ENCODE measurements at places on chromosomes 4 and X.

DNA sequence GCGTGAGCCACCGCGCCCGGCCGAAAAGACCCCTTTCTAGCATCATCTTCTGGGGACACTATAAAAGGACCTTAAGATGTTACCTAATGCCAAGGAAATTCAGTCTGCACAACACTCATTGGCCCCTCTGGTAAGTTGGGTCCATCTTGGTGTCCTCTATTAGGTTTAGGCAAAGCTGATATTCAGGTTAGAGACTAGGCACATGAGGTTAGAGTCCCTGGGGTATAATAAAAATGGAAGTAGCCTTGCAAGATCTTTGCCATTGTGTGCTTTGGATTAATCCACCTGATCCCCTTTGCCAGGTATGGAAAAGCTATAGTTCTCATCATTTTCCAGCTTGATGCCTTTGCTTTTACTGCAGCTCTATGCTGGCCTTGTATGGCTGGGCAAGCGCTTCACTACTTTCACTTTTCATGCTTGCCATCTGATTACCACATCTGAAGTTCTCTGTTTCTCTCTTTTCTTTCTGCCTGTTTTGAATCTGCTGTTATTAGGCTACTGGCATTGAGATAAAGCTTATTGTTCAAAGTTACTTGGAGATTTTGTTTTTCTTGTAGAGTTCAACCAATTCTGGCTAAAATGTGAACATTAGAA lies 5.4 kb upstream of the ADH4 start:
- no peak for DNase-seq

GRCh38 chrX:150159537-150159936 lies 203.6 kb upstream of the MAMLD1 start:
- no peak for DNase-seq

DNA sequence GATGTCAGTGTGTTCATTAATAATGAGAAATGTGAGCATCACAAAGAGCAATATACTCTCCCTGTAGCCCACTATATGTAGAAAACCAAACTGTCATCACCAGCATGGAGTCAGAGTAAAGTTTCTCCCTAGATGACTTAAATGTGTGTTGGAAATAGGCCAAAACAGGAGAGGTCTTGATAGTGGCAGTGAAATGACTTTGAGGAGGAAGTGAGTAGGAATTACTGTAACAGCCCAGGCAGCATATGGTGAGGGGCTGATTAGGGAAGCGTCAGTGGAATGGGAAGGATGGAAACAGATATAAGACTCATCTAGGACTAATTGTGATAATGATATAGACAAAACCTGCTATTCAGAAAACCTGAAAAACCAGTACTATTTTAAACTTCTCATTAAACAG lies 83.9 kb downstream of the ATXN3L start:
- DNase-seq = no peak

- DNase-seq = no peak
Measured at GRCh38 chrX:111646515-111646914, 34.5 kb upstream of the ALG13 start.

GRCh38 chrX:110412971-110413726 lies 54.5 kb downstream of the RTL9 start:
- DNase-seq = peak; percentile 87

GRCh38 chrX:131068945-131069719 lies 11.0 kb downstream of the ARHGAP36 start:
- peak; percentile 1 for DNase-seq

GRCh38 chr4:55069248-55069647 lies 56.1 kb downstream of the KDR start:
- no peak for DNase-seq

DNA sequence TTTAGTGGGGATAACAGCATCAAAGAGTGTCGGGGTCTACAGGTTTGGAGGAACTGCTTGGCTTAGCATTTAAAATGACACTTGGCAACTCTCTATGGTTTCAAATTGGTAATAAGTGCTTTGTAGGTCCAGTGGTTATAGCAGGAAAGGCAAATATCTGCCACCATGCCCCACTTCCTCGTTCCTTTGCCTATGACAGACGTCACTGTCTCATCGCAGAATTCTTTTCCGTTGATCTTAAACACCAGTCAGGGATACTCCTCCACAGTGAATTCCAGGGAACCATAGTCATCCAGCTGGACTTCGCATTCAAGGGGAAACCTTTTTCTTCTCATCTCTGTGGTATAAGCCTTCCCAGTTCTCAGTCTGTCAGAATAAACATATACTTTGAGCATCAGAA lies 319.1 kb downstream of the GPAT3 start:
- no peak for DNase-seq

GRCh38 chr4:1539859-1540600 lies 133.8 kb upstream of the NKX1-1 start:
- no peak for DNase-seq

GRCh38 chrX:3263681-3264126 lies 82.7 kb downstream of the MXRA5 start:
- no peak for DNase-seq

DNA sequence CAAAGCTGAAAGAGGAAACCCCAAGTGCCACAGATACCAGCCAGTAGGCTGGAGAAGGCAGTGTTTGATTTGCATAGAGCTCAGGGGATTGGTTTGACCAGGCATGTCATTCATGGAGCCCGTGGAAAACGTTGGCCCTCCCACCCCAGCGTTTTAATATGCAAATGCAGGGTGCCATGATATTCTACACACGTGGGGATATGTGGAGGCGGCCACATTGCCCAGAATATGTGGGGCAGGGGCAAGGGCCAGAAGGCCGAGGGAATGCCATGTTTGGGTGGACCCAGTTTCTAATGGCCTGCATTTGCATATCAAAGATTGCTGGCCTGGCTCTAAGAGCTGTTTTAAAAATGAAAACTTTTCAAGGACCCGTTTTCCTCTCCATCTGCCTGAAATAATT lies 71.1 kb downstream of the MAP9 start:
- DNase-seq = peak; percentile 6

GRCh38 chrX:13131396-13132137 lies 87.1 kb upstream of the FAM9C start:
- peak; percentile 90 for DNase-seq

DNA sequence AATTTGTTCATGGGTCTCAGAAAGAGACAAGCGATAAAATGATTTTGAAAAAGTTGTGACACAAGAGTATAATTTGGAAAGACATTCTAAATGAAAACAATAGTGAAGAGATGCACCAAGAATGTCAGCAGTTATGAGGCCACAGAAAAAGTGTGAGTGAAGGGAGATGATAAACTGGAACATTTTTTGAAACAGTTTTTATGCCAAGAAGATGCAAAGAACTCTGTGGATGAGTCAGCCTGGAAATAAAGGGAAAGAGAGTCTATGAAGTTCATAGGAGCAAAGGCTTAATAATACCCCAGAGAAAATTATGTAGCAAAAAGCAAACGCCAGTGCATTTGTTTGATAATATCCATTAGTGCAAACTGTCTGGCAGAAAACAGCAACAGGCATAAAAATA lies 188.4 kb upstream of the TBC1D9 start:
- DNase-seq = no peak

GRCh38 chrX:108439426-108439942 lies at the start of gene COL4A5:
Gene COL4A5 (plus strand): TSS chrX:108439838. CDS start chrX:108440126, 288 bp downstream.
- peak; percentile 24 for DNase-seq

GRCh38 chrX:12701628-12702027 lies 89.6 kb upstream of the PRPS2 start:
- DNase-seq = peak; percentile 55

GRCh38 chr4:75948822-75949444 lies 8.1 kb upstream of the NAAA start:
- no peak for DNase-seq

DNA sequence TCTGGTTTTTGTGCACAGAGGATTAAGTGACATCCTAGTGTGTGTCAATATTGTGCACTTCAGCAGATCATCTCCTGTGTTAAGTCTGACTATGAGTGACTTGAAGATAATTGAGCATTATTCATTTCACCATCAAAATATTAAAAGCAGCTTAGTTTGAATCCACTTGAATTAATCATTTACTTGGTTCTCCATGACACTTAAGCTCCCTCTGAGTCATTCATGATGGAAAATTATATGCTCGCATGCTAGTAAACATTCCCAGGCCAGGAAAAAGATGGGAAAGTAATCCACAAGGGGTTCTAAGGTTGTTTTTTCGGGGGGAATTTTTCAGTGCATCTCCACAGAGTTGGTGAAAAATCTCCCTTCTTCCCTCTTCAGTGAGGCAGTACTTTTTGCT lies 97.2 kb upstream of the EOLA2 start:
- no peak for DNase-seq

- no peak for DNase-seq
Measured at GRCh38 chr4:169147191-169147590, 123.6 kb downstream of the SH3RF1 start.

- no peak for DNase-seq
Measured at GRCh38 chrX:137424679-137425078, 141.2 kb upstream of the ZIC3 start.

DNA sequence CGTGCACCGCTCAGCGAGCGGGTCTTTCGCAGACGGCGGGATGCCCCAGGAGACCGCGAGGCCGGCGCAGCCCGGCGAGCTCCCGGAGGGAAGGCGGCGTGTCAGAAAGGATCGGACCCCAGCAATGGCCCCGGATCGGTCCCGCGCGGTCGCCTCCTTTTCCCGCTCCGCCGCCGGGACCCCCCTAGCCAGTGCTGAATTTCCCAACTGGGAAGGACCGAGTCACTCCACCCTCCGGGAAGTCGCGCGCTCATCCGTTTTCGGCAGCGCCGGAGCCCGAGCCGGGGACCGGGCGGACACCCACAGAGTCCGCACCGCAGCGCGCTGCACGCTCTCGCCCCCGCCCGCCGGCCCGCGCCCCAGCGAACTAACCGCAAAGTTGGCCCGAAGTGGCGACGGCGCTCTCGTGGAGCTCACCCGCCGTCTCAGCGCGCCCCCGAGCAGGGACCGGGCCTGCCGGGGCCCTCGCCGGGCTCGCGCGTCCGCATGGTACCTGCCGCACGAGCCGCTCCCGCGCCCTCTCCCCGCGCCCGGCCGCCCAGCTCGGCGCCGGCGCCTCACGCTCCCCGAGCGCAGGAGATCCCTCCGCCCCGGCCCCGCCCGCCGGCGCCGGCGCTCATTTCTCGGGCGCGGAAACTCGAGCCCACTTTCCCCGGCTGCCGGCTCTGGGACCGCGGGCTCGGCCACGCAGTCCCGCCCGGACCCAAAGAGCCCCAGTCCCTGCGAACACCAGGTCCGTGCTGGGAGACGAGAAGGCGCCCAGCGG lies at the start of gene FAT1:
Gene FAT1, minus strand, starts transcription at position 565 of the 766 bp plus-strand sequence. CDS start 14,029 bp downstream, outside the sequence.
- peak; percentile 54 for DNase-seq

DNA sequence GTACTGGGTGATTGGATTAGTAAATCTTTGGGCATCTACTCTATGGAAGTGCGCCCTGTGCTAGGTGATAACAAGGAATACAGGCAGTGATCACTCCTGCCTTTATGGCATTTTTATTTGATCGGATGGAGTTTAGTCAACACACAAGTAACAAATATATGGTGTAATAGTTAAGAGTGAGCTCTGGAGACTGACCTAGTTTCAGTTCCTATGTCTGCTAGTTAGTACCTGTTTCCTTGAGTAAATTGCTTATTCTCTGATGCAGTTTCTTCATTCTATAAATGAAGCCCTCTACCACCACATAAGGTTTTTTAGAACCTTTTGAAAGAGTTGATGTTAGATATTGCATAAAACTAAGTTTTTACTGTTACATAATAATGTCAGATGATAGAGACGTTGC lies 134.6 kb downstream of the KDM6A start:
- DNase-seq = no peak

GRCh38 chr4:47930971-47931804 lies 16.8 kb upstream of the NFXL1 start:
- no peak for DNase-seq

DNA sequence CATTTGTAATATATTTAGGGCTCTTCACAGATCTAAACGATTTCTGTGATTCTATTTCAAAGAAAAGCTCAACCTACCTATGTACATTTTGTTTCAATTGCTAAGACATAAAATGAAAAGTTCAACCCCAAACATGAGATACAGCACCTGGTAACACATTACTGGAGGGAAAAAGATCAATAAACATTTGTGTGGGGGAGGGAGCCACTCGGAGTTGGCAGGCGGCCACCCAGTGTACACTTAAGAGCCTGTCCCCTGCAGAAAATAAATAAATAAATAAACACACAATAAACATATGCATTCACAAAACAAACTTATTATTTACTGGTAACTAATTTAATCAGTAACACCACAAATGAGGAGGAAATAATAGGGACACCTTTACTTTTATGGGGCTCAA lies 19.3 kb downstream of the PRSS48 start:
- no peak for DNase-seq

GRCh38 chrX:22674932-22675331 lies 324.8 kb upstream of the DDX53 start:
- no peak for DNase-seq

DNA sequence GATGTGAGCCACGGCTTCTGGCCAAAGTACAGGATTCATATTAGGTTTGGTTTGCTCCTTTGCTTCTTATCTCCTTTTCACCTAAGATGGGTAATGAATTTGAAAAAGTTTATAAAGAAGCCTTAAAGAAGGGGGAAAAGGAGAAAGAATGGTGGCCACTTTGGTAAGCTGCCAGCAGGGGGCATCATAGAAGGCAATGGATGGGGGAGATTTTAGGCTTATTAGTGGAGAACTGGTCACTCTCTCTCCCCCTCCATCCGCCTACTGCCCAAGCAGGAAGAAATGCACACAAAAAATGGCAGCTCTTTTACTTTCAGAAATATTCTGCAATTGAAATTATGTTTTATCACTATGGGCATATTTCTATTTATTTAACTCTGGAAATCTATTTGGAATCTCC lies 32.0 kb downstream of the SPARCL1 start:
- peak; percentile 32 for DNase-seq

GRCh38 chr4:87458913-87459312 lies 36.5 kb downstream of the NUDT9 start:
- no peak for DNase-seq

- no peak for DNase-seq
Measured at GRCh38 chr4:76108467-76109181, 34.1 kb downstream of the ART3 start.

DNA sequence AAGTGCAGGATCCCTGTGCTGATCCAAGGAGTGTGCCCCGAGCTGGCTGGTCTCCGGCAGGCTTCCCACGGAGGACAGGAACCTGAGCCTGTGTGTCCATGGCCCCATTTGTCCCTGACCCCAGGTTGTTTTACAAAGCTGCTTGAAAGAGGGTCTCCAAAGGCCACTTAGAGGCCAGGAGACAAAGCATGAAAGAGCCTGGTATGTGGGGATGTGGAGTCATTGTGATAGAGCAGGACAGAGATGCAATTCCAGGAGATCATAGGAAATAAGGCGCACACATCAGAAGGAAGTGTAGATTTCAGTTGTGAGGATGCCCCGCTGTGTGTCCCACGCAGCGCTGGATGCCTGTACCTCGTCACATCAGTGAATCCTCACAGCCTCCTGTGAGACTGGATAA lies 48.0 kb downstream of the TENM3 start:
- no peak for DNase-seq

- no peak for DNase-seq
Measured at GRCh38 chr4:75565481-75565880, 9.6 kb downstream of the ODAPH start.

Measured in SJCRH30 (cell line).